Kidney epithelial cell (primary cell): ENCODE measurements at places on chromosomes 2 and 18. TPM values are rescaled to one million over a fixed set of nuclear protein-coding genes. Genes with fewer than 3 reads are reported as not detected.

GRCh38 chr18:43525169-43525568, 247.9 kb upstream of the SYT4 start:
- DNase-seq: no peak

GRCh38 chr2:11411768-11412448, 54.1 kb downstream of the E2F6 start:
- no peak for DNase-seq

DNA sequence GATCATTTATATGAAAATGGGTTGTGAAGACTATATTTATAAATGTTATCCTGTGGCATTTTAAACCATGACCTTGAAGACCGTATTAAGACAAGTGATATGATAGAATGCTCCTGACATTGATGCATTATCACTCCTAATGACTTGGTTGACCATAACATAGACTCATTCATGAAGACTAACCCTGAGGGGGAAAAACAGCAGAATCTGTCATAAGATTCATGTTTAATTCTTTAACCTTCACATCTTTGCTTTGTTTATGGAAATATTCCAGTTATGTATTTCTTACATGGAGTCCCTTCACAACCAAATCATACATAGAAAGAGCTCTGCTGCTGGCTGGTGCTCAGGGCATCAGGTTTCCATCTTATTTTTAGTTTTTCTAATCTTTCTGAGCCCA, 78.4 kb downstream of the CTNNA2 start:
- DNase-seq: no peak

GRCh38 chr2:37767959-37768925, 96.8 kb upstream of the CDC42EP3 start:
- peak; percentile 71 for DNase-seq

DNA sequence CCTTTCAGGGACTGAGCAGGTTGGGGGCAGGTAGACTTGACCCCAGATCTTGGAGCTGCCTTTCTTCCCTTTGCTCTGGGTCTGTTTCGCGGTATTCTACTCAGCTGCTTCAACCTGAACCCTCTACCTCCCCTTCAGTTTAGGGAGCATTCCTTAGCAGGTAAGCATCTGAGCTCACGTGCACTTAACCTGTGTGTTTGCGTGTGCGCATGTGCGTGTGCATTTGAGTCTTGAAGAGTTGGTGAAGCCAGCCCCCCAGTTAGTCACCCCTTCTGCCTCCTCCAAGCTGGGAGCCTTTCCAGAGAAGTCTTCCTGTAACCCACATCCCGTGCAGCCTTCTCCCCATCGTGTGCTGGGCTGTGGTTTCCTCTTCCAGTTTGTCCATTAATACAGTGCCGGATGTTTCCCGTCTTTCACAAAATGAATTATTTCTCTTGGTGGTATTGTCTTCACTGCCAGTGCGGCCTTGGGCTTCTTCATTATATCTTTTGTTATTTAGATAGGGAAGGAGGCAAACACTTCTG, 33.2 kb downstream of the B3GNT2 start:
- DNase-seq: no peak

DNA sequence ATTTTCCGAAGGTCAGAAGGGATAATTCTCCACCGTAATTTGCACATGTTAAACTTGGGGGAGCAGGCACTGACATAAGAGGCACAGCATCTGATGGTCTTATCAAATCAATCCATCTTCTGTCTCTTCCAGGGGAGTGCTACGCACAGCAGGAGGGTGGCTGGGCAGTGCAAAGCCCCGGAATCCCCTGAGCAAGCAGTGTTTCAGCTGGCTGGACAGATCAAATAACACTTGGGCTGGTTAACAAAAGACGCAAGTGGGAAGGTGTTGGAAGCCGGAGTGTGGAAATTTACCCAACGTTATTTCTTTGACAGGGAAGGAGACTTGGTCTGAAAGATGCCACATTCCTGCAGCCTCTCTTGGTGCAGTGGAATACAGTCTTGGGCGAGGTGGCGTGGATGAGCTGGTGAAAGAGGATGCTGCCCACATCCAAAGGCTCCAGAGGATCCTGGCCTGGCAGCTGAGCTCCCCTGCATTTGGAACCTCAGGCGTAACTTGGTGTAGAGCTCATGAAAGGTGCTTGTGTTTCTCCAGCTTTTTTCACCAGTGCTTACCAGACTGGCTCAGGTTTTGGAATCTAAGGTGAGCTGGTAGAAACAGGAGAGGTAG, 103.0 kb downstream of the MAPK4 start:
- no peak for DNase-seq

DNA sequence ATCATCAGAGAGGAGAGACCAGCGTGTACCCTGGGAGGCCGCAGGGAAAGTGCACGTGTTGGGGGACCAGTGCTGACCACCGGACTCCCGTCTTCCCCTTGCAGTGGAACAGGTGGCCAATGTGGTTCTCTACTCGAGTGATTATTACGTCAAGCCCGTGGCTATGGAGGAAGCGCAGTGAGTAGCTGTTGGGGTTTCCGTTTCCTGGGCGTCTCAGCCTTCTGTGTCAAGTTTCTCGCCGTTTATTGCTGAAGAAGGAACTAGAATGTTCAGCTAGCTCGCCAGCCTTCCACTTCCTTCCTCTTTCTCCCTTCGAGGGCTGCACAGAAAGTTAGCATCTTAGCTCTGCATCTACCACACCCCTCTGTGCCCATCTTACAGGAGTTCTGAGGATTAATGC, 22.8 kb upstream of the DGKD start:
- DNase-seq: no peak

DNA sequence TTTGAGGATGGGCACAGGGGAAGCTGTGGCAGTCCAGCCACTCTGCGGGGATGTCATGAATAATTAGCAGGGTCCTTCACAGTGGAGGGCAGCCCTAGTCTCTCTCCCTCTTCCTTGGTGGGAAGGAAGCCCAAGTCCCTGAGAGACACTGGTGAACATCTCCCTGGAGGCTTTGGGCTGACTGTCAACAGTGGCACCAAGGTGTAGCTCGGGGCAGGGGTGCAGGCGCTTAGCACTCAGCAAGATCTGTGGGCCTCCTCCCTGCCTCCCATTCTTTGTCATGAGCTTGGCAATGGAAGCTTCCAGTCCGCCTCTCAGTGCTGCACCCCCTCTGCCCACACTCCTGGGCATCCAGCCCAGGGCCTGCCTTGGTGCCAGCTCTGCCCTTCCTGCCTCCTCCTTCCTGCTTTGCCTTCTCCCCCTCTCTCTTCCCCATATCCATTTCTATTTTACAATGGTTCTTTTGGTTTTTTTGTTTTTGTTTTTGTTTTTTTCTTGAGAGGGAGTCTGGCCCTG, 59.4 kb downstream of the STEAP3 start:
- no peak for DNase-seq

DNA sequence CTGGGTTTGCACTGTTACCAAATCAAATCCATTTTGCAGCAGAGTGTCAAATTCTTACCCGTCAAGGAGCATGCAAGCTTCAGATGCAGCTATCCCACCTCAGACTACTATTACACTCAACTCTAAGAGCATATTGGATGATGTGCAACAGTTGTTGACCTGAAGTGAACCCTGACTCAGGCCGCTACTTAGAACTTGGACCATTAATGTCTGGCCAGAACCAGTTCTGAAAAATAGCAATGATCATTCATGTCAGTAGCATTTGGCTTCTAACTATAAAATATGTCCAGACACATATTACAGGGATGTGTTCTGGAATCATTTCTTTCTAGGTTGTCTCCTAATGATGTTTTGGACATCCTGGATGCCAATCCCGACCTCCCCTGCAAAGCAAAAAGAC, 135.5 kb upstream of the PKDCC start:
- no peak for DNase-seq

DNA sequence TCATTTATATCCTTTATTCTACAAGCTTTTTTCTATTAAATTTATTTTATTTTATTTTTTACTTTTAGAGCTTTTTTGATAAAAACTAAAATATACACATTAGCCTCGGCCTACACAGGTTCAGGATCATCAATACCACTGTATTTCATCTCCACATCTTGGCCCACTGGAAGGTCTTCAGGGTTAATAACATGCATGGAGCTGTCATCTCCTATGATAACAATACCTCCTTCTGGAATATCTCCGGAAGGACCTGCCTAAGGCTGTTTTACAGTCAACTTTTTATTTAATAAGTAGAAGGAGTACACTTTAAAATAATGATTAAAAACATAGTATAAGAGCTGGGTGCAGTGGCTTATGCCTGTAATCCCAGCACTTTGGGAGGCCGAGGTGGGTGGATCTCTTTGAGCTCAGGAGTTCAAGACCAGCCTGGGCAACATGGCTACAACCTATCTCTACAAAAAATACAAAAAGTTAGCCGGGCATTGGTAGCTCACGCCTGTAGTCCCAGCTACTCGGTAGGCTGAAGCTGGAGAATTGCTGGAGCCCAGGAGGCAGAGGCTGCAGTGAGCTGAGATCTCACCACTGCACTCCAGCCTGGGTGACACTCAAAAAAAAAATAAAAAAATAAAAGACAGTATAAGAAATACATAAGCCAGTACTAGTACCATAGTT, 15.7 kb upstream of the DGUOK start:
- no peak for DNase-seq

GRCh38 chr18:69898241-69898861, 49.3 kb downstream of the CD226 start:
- DNase-seq: no peak

DNA sequence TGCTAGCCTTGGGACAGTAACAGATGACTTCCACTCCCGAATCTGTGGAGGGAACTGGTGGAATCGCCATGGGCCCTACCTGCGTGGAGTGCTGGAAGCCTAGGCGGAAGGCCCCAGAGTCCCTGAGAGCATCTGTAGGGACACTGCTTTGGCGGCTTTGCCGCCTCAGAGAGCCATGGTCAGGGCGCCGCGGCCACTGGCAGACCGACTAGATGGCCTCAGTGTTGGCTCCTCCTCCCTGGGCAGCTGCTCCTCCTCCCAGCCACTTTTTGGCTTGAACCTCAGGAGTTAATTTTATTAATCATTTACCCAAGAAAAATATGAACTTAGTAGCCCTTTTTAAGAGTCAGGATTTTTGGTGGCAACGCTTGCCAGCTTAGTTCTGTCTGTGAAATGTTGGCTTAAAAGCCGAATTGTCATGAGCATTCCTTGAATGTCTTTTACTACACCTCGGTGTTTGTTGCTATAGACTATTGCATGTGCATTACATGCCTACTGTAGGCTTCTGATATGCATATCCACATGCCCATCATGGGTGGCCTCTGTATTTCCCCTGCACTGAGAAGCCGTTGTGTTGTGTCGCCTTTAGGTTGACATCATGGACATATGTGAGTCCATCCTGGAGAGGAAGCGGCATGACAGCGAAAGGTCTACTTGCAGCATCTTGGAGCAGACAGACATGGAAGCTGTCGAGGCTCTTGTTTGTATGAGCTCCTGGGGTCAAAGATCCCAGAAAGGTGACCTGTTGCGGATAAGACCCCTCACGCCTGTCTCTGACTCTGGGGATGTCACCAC, 2.4 kb downstream of the KLF11 start:
- no peak for DNase-seq

DNA sequence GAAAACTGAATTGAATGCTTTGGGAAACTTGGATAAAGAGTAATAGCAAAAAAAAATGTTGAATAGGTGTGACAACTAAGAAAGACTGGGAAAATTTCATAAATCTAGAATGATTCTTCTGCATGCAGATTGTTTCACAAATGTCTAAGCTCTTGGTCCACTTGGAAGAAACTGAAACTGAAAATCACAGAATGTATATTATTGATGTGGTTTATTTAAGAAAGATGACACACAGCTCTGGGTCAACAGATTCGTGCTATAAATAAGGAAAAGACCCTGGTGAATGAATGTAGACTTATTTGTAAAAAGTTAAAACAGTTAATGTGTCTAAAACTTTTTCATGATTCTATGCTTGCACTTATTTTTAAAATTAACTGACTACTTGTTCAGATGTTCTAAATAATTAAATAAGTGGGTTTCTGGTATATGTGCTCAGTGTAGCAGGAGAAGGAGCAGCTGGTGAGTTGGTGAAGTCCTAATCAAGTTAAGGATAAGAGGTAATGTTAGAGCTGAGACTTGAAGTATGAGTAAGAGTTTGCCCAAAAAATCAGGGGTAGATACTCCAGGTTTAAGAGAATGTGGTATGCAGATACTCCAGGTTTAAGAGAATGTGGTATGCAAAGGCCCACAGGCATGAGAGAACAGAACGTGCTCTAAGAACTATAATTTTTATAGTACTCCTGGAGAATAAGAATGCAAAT, 24.5 kb downstream of the UGP2 start:
- no peak for DNase-seq

DNA sequence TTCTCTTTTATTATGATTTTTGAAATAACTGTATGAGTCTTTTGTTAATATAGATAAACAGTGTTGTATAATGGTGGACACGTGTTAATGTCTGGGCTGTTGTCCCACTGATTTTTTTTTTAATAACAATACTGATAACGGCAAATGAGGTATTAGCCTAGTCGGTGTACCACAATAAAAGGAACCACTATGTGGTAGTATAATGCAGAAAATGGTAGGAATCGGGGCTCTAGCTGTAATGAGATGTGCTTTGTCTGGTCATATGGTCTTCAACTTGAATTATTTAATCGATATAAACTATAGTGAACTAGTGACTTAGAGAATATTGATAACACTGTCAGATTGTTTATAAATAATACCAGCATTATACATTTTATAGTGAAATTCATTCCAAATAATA, 517.9 kb upstream of the SPHKAP start:
- no peak for DNase-seq

GRCh38 chr18:48898521-48898920, 52.2 kb downstream of the SMAD7 start:
- no peak for DNase-seq

GRCh38 chr18:23143016-23143814, 7.9 kb downstream of the CABLES1 start:
- DNase-seq: peak; percentile 45

DNA sequence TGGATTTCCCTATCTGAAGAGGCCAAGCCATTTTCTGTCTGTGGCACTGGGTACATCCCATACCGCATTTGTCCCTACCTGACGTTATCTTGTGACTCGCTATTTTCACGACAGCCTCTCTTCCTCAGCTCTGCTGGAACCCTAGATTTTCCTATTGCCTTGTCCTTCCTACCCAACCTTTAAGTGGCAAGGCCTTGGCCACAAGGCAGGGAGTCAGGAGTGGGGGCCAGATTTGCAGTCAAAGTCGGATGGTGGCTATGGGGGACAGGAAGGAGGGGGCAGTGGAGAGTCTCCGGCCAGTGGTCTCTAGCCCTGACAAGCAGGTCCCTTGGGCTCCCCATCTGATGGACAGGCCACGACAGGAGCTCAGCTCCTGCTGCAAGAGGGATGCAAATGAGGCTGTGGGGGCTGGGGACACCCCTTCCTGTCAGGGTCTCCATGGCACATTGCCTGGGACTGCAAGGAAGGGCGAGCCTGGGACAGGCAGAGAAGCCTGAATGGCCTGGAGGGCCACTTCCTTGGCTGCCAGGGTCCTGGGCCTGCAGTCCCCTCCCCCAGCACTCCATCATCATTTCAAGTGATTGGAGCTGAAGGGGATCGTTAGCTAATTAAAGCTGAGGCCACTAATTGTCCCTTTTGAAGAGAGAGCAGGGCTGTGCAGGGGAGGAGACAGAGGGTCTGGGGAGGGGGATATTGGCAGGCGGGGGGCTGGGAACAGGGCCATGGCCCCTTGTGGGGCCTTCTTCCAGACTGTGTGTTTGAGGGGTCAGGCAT, 6.3 kb upstream of the ECEL1 start:
- DNase-seq: no peak

The HOXD4 gene
- 5.4 and 13.8 TPM in 2 replicates for total RNA-seq

The ACADL gene
- total RNA-seq: 1.1 and 1.5 TPM in 2 replicates

The MERTK gene
- total RNA-seq: 2.7 and 4.1 TPM in 2 replicates

The FOXI3 gene
- total RNA-seq: 0.21 TPM in 1 of 2 replicates, not detected in the other
